ENCODE measurements at places on chromosomes 1 and 21.

GRCh38 chr1:178544531-178544930 lies 31.6 kb downstream of the TEX35 start:
- no peak for DNase-seq

DNA sequence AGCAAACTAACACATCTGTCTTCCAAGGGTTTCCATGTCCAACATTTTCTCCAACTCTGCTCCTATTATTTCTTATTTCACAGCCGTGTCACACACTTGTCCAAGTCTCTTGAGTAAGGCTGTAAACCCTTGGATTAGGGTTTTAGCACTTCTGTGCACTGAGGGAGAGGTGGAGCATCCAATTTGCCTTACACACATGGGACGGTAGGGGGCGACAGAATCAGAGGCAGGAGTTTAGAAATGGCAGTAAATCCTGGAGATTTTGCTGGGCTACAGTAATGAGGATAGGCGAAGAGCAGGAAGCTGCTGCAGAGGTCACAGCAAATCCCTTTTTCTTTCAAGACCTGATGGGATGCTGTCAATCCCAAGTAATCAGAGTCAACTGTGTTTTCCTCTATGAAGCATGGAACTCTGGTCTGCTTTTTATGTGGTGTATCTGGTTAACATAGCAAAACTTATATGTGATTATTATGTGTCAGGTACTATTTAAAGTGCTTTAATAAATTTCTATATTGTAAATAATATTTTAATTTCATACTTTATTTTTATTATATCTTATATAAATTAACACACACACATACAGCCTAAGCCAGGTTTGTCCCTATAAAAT lies 15.4 kb upstream of the LCE5A start:
- no peak for DNase-seq

GRCh38 chr1:204578867-204579664 lies 62.9 kb downstream of the MDM4 start:
- peak; percentile 66 for DNase-seq

- no peak for DNase-seq
These were observed 107.2 kb downstream of the AKT3 start for GRCh38 chr1:243742819-243743218.

DNA sequence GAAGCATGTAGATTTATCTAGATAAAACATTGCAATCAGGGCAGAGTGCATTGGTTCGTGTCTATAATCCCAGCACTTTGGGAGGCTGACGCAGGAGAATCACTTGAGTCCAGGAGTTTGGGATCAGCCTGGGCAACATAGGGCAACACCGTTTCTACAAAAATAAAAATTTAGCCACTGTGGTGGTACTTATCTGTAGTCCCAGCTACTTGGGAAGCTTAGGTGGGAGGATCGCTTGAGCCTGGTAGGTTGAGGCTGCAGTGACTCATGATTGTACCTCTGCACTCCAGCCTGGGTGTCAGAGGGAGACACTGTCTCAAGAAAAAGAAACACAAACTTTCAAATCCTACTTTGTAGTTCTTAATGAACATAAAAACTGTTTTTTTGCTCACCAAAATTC lies 64.2 kb upstream of the RCC1 start:
- no peak for DNase-seq

DNA sequence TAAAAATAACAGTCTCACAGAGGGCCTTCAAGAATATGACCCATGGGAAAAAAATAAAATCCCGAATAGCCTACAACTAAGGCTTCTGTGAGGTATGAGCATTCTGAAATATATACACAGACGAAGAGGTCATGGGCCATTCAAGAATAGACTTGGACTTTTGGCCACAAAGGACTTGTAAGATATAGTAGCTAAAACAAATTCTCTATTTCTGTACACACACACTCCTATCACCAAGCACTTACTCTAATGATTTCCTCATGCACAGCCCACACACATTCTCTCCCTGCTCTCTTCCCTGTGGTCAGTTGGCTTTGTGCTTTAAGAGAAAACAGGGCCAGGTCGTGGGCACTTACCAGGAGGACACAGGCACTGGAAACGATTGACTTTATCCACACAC lies 69.7 kb upstream of the ADAM30 start:
- DNase-seq: no peak

GRCh38 chr21:31952828-31953227 lies 80.0 kb downstream of the HUNK start:
- DNase-seq: no peak

DNA sequence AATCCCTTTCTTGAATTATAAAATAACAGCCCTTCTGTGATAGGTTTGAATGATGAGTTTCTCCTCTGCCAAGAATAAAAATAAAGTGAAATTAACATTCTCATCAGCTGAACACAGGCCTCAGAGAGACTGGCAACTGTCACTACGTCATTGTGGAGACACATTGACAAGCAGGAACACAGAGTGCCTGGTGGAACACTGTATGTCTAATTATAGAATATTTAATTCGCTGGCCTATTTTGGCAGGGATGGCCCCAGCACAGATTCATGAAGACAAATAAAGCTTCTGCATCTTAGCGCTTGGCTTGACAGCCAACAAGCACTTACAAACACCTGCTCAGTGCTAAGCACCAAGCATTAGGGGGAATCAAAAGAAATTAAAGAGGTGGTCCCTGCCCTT lies 52.0 kb upstream of the SMYD2 start:
- DNase-seq: no peak

GRCh38 chr21:20970691-20971090 lies 27.5 kb upstream of the NCAM2 start:
- no peak for DNase-seq

GRCh38 chr21:34869545-34869944 lies 179.6 kb downstream of the RUNX1 start:
- DNase-seq: no peak

GRCh38 chr1:185926588-185926987 lies 192.4 kb downstream of the HMCN1 start:
- DNase-seq: no peak

DNA sequence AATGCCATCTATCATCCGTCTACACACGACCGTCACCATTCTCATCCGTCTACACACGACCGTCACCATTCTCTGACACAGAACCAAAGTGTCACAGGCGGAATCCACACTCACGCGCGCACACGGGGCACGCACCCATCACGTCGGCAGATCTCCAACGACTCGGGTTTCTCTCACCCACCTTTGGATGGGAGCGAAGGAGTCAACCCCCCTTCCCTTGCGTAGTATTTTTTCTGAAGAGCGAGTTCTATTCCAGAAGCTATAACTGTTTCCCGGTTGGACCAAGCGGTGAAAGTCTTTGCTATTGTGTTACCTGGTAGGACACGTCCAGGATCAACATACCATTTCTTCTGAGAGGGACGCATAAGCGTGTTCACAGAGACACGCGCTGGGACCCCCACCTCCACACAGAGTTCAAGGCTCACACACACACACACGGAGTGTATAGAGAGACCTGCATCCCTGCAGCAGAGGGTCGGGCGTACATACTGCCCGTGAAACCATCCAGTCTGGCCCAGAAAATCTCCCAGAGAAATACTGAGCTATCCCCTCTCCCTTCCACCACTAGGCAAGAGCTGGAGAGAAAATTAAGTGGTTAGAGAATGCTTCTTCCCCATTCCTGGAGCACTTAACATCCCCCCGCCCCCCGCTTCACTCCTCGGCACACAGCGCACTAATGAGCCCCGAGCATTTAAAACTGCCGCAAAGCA lies 741 bp downstream of the DUSP10 start:
- peak; percentile 77 for DNase-seq

GRCh38 chr1:227747948-227748495 lies 12.8 kb downstream of the SNAP47 start:
- DNase-seq: peak; percentile 56

DNA sequence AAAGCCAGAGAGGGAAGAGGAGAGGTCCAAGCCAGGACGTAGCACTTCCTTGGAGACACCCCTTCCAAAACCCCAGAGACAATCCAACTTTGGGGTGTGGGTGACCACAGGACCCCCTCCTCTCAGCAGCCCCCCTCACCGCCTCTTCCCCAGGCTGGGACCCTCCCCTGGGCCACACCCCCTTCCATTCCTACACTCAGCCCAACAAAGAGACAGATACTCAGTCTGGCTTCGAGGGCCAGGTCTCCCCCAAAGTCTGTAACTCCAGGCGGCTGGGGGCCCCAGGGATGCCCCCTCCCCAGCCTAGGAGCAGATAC lies 1.4 kb downstream of the MEX3A start:
- no peak for DNase-seq

DNA sequence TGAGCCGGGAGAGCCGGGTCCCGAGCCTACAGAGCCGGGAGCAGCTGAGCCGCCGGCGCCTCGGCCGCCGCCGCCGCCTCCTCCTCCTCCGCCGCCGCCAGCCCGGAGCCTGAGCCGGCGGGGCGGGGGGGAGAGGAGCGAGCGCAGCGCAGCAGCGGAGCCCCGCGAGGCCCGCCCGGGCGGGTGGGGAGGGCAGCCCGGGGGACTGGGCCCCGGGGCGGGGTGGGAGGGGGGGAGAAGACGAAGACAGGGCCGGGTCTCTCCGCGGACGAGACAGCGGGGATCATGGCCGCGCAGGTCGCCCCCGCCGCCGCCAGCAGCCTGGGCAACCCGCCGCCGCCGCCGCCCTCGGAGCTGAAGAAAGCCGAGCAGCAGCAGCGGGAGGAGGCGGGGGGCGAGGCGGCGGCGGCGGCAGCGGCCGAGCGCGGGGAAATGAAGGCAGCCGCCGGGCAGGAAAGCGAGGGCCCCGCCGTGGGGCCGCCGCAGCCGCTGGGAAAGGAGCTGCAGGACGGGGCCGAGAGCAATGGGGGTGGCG lies 371 bp downstream of the ARID1A start:
- DNase-seq: no peak

GRCh38 chr1:70171512-70171911 lies 33.9 kb downstream of the LRRC40 start:
- DNase-seq: no peak

GRCh38 chr21:24939291-24939690 lies 668.0 kb downstream of the MRPL39 start:
- DNase-seq: no peak

GRCh38 chr1:168881656-168882260 lies 152.8 kb upstream of the DPT start:
- no peak for DNase-seq

- DNase-seq: no peak
These were observed 170.1 kb downstream of the DHRS3 start for GRCh38 chr1:12447849-12448312.

GRCh38 chr1:94120570-94120901 lies 412 bp downstream of the ABCA4 start:
- no peak for DNase-seq

- no peak for DNase-seq
These were observed 96.5 kb downstream of the KIF14 start for GRCh38 chr1:200524092-200524491.

DNA sequence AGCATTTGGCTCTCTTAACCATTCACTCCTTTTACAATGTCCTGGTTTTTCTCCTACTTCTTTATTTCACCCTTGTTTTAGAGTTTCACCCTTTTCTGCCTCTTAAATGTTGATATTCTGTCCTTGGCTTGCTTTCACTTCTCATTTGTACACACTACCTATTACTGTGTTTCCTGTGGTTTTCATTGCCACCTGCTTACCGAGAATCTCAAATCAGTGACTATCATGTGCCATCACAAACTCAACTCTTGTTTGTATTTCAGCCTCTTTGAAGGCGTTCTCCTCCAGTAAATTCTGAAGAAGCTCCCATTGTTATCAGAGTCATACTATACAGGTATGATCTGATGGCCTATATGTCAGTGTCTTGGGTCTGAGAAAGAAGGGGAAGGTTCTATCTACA lies 65.7 kb downstream of the NPHS2 start:
- DNase-seq: no peak

DNA sequence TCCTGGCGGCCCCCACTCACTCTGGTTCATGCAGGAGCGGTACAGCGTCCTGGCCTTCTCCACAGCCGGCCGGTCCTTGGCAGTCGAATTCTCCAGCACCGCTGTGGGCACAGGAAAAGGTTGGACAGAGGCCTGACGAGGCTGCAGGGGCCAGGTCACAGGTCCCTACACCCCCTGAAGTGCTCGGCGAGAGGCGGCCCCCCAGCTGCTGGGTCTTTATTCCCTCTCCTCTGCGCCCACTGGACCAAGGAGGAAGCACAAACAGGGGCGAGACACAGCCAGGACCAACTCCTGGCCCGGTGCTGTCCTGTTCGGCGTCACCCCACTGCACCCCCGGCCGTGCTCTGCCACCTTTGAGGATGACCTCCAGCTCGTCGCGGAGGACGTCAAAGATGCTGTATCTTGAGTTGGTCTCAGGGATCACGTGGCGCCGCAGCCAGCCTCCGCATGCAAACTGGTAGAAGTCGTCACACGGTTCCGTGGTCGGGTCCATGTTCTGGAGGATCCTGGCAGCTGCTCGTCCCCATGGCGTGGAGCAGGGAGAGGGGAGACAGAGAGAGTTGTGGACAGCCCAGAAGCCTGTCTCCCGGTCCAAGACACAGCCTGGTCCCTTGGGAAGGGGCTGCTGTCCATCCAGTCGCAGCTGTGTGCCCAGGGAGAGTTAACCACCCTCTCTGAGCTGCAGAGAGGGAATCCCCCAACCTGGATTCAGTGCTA lies 22.9 kb downstream of the PRXL2B start:
- no peak for DNase-seq

DNA sequence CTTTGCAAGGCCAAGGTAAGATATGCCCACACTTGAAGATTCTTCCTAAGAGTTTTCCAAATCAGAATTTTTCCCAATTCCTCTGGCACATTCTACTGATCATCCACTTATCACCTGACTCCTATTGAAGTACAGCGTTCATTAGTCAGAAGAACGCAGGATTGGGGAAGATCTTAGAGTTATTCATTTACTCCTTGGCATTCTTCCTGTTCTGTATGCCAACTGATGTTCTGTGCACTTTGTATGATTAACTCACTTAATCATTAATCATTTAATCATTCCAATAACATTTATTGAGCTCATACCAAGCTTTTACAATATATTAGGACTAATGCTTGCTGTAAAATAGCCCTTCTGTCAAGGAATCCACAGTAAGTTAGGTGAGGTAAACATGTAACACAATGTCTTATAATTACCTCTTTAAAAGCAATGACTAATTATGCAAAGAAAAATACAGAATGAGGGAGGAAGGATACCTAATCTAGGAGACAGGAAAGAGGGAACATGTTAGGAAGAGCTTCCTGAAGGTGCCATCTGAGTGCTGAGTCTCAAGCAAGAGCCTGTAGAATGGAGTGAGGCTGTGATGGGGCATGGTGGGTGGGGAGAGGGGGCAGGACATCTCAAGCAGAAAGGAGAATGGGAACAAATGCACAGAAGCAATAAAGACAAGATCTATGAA lies 71.1 kb upstream of the DPT start:
- no peak for DNase-seq

- DNase-seq: no peak
These were observed 713.7 kb downstream of the MATN1 start for GRCh38 chr1:30009720-30010119.

- no peak for DNase-seq
These were observed 27.3 kb downstream of the ZBTB8OS start for GRCh38 chr1:32622806-32623681.

- no peak for DNase-seq
These were observed 40.3 kb downstream of the IER5 start for GRCh38 chr1:181128592-181129497.

GRCh38 chr1:111791776-111792175 lies 36.1 kb downstream of the DDX20 start:
- DNase-seq: no peak

GRCh38 chr1:104720741-104721140 lies 971.0 kb downstream of the AMY1C start:
- no peak for DNase-seq

- no peak for DNase-seq
These were observed 35.8 kb upstream of the CCN1 start for GRCh38 chr1:85544689-85545215.
